ENCODE measurements at places on chromosomes 4 and X.

GRCh38 chr4:17921451-17921850 is 100.1 kb downstream of the LCORL start:
- DNase-seq, result no peak

GRCh38 chr4:87153078-87153870 is 67.1 kb downstream of the KLHL8 start:
- DNase-seq, result no peak

DNA sequence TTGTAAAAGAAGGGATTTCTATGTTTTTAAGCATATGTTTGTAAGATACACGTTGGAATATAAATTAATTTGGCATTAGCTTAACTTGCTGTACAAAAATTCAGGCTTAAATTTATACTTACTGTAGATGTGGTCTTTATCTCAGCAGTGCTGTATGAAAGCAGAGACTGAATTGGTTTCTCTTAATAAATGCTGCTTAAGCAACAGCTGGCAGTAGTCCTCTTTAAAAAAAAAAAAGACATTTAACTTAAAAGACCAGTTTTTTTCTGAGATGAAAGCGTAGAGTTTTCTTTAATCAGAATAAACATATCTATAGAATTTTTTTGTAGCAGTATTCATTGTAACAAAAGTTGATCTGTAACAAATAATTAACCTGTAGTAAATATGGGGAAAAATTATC is 124.6 kb downstream of the RAP1GDS1 start:
- no peak for DNase-seq

DNA sequence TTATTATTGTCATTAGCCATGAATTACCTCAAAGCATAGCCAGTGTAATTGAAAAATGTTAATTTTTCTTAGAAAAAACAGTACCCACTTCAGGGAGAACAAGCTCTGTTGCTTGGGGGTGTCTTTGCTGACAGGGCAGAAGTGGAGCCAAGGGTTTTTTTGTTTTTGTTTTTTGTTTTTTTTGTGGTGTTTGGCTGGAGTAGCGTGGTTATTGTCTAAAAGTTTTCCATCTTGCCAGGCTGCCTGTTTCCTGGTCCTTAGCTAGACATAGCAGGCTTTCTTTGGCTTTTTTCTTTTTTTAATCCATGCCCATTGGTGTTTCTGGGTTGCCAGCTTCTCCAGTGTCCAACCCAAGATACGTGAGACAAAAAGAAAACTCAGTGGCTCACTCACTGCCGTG is 61.5 kb downstream of the CASP3 start:
- DNase-seq, result no peak

DNA sequence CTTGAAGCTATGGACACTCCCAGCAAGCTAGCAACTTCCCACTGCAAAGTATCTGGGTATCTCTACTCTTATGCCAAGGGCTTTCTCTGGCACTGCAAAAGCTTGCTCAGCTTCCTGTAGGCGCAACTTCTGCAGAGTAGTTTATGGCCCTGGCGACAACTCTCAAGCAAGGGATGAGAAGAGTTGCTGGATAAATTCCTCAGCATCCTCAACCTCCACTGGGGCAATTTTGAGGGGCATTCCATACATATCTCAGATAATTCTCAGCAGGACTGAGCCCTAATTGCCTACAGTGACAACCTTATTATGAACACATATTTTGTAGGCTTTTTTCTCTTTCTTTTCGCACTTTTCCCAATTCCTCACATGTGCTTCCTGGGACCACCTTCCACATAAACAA is 31.2 kb upstream of the TAB3 start:
- DNase-seq, result no peak

- no peak for DNase-seq
Measured at GRCh38 chrX:134148172-134148692, 88.8 kb upstream of the CCDC160 start.

Data from stimulated activated CD8-positive, alpha-beta memory T cell treated with anti-CD3 and anti-CD28 coated beads, Interleukin-4, amount 100 ng/mL, for 48 hours (primary cell).